Activated CD8-positive, alpha-beta memory T cell treated with anti-CD3 and anti-CD28 coated beads for 4 hours (primary cell): ENCODE measurements at places on chromosomes 7 and 10.

DNA sequence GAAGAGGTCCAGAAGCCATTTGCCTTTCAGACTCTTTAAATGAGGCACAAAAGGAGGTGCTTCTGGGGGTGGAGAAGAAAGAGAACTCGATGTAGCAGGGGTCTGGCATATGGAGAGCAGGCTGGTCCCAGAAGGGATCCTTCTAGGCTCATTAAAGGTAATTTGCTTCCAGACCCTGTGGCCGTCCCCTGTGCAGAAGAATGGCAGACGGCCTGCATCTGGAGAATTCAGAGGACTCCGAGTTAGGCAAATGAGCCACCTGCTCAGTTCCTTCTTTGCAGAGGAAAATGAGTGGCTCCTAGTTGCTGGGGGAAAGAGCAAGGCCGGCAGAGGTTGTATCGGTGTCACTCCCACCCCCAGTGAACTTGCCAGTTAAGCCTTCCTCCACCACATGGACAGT, 73.8 kb upstream of the FAM180A start:
- no peak for DNase-seq

DNA sequence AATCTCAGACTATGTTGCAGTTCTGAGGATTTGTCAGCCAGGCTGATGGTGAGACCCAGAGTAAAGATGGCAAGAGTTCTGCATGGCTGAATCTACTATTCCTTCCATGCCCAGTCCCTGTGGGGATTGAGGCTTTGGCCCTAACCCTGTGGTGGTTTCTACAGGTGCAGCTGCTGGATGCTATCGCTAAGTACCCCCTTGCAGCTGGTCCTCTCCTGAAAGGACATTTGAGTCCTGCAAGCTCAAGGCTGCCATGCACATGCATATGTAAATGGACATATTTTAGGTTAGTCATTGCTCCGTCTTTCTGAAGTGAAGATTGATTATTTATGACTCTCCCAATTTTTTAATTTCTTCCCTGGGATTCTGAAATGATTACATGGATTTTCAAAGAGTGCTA, 1122.2 kb upstream of the CELF2 start:
- DNase-seq = no peak

DNA sequence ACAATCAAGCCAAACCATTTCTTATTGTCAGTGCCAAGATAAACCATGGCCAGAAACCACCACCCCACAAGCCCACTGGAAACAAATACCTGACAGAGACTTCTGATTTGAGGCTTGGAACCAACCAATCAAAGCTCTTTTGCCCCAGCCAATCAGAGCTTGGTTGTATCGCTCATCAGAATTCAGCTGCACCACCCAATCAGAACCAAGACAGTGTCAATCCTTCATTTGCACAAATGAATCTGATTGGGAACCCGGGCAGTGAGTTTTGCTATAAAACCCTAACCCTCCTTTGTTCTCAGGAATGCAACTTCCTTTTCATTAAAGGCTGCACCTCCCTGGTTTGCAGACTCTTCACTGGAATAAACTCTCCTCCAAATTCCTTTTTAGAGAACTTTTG, 87.4 kb downstream of the ELAPOR2 start:
- DNase-seq = no peak

- DNase-seq = no peak
Measured at GRCh38 chr7:7183061-7183837, 905 bp downstream of the C1GALT1 start.

DNA sequence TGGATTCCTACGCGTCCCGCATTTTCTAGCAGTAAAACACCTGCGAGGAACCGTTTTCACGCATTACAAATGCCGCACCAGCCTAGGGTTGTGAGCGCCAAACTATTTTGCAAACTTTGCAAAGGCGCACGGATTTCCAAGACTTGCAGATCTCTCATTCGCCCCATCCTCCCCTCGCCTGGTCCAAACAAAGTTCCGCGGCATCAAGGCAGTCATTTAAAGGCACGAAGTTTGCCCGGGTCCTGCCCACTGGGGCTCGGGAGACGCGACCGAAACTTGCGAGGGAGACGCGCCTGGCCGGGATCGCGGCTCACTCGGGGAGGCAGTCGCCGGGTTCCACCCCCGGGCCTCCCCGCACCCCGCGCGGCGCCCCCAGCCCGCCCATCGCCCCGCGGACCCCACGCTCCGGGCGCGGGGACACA, 613 bp downstream of the USP6NL start:
- no peak for DNase-seq

- DNase-seq = no peak
Measured at GRCh38 chr10:35075228-35075627, 14.9 kb downstream of the CUL2 start.

GRCh38 chr10:13503745-13504463, 24.9 kb downstream of the BEND7 start:
- no peak for DNase-seq

DNA sequence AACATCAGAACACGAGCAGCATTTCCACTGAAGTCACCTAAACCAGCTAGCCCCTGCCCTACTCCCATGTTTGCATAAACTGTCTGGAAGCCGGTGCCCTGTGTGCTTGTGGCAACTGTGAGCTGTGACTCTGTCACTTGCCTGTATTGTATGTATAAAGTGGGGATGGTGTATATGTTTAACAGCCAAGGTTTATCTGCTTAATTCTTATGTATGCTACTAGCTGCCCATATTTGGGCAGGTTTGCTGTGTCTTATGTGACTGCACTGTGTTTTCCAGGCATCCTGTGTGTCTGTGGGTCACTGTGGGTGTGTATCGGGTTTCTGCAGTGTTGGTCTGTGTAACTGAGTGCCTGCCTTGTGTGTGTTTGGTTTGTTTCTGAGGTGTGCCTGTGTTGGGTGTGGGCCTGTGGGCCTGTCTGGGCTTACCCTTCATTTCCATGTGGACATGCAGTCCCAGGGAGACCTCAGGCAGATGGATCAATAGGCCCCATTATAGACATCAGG, 9.3 kb downstream of the LBX1 start:
- DNase-seq = no peak

DNA sequence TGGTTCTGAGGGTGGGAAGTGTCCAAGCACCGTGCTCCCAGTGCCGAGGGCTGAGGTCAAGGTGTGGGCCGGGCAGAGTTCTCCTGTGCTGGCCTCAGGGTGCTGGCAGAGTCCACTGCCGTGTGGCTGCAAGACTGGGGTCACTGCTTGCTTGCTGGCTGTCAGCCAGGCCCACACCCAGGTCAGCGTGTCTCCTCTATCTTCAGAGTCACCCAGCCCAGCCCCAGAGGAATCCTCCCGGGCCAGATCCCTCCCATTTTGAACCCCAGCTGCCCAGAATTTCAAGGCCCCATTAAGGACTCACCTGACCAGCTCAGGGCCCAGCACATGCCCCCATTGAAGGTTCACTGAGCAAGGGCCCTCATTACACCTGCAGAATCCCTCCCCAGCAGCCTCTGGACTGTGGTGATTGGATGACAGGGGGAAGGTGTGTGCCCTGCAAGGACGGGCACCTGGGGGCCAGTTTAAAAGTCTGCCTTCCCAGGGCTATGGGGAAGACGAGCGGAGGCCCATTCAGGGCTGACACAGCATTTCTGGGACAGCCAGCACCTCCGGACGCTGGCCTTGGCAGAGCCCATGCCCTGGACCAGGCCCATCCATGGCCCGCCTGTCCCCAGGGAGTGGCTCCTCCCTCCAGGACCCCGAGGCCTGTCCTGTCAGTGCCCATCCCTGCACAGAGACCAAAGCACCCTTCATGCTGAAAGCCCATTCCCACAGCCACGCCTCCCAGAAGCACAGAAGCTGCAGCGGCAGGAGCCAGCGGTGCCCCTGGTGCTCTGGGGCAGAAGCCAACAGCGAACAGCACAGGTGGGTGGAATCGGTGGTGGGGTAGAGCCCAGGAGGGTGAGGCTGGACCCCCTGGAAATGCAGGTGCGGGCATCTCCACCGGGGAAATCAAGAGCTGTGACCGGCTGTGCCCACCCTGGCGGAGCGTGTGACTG, 45.1 kb upstream of the PPP2R2D start:
- DNase-seq = no peak

DNA sequence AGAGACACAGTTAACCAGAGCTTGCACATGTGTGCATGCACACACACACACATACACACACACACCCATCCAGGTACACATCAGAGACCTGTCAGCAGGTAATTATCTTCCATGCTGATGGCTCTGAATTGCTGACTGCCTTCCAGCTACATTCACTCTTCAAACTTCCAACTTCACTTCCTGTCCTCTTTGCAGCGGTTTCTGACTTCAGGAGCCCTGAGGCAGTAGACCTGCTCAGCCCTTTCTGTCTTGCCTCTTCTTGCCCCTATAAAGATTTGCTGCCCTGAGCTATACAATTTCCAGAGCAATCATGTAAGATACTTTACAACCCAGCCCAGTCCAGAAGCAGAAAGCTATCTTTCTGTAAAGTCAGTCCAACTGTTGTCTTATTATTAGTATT, 310.2 kb downstream of the FGFR2 start:
- DNase-seq = no peak

GRCh38 chr7:3013975-3014792, 29.5 kb downstream of the CARD11 start:
- no peak for DNase-seq

GRCh38 chr10:96482815-96483588, 30.7 kb downstream of the TLL2 start:
- DNase-seq = no peak

DNA sequence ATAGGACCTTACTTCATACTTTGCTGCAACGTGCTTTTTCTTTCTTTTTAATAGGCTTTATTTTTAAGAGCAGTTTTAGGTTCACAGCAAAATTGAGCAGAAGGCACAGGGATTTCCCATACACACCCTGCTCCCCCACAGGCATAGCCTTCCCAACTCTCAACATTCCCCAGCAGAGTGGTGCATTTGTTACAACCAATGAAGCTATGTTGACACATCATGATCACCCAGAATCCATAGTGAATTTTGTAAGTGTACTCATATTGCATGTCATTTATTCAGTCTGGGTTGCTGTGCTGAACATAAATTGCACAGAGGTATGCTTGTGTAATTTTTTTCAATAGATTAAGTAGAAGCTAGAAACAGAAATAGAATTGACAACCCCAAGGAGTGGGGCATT, 327.3 kb downstream of the INHBA start:
- no peak for DNase-seq

DNA sequence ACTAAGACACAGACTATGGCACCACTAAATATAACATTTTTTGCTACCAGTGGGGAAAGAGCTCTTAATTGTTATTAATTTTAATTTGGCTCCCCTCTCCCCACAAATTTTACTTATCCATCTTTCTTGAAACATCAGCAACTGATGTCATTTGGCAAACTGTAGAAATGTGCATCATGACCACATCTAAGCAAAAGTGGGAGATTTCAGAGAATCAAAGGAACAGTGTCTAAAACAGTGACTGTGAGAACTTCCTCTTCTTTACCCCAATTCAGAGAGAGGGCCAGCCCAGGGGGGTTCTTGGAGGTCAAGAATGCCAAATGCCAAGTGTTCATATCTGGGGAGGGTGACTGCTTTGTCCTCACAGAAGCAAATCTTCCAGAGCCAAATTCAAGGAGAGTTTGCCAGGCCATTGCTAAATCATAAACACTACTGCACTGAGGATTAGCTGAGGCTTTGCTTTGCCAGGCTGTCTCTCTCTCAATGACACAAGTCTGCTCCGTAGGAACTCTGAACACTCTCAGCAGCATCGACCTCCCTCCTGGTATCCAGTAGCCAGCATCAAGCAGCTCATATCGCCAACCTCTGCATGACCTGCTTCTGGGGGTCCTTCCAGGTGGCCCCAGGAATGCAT, 65.6 kb downstream of the ITIH5 start:
- DNase-seq = no peak

DNA sequence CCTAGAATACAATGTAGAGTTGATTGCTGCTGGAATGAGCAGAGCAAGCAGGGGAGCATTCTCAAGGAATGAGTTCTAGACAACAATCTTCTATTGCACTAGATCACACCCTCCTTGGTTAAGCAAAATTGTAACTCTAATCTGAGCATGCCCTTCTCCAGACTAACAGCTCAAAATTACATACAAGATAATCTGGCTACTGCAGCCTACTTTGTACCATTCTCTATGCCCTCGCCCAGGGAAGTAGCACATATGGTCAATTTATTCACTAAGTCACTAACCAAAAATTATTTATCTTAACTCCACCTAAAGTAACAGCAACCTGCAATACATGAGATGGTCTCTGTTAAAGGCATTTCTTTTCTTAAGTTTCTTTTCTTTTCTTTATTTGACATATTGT, 42.5 kb upstream of the KCTD7 start:
- no peak for DNase-seq

DNA sequence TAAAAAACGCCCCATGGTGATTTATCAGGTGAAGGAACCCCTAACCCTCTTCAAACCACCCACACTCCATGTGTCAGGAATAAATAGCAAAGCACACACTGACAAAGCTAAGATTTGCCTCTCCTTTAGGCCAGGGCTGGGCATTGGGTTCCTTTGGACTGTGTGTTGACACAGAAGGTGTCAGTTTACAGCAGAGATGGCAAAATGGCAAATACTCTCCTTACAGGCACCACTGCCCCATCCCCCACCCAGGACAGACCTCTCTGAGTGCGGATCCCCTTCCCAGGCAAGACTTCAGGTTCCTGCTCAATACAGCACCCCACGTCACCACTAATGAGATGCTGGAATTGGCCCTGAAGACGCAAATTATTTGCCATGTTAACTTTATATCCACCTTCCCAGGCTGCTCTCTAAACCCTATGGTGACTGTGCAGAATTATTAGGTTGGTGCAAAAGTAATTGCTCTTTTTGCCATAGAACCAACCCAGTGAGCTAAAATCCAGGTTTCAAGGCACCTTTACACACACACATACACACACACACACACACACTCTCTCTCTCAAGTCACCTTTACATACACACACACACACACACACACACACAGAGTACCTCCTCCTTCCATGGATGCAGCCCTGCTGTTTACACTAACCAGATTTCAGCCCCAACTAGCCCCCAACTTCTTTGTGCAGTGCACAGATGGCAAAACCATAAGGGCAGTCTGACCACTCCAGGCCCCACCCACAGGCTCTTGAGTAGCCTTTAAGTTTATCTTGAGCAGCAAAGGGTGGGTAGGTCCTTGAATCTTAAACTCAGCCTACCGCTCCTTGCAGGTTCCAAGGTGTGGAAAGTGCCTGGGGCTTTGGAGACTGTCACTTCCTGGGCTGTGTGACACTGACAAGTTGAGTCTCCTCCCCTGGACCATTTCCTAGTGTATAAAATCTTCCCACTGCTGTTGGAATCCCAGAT, 4.0 kb upstream of the ZCCHC24 start:
- DNase-seq = no peak

DNA sequence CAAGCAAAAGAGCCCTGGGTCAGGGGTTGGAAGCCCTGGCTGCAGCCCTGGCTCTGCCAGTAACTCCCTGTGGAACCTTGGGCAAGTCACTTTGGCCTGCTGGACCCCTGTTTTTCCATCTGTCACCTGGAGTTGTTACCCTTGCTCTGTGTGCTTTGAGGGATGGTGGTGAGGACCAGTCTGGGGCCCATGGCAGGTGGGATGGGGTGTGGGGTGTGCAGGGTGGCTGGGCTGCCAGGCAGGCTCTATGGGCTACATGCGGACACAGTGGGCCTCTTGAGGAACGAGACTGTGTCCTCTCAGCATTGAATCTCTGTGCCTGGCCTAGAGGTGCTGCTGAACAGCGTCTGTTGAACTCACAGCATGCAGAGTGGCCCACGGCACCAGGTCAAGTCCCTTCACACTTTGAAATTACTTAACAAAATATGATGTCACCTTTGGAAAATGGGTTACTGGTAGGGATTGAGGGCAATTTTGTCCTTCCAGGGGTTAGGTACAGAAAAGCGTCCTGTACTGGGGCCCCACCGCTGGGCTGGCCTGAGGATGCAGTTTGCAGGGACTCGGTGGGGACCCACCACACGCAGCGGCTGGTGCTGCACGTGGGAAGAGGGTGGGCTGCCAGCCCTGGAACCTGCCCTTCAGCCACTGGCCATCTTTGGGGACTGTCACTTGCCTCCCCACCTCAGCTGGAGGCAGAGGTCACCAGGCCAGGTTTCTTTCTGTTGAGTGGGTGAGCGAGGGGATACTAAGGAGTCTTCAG, 45.3 kb downstream of the PRF1 start:
- no peak for DNase-seq
